ENCODE measurements at places on chromosomes 16 and 17. TPM values are rescaled to one million over a fixed set of nuclear protein-coding genes. Genes with fewer than 3 reads are reported as not detected.

WIPF2 gene
- total RNA-seq, result 43.9 TPM

NMRAL1 gene
- total RNA-seq, result 69.8 TPM

TEKT1 gene
- not detected for total RNA-seq

ST6GALNAC1 gene
- not detected for total RNA-seq

ZP2 gene
- total RNA-seq, result not detected

CES1 gene
- 3.4 TPM for total RNA-seq
